Activated T-cell treated with anti-CD3 and anti-CD28 coated beads for 1 hour (primary cell): ENCODE measurements at places on chromosomes 12 and 14.

DNA sequence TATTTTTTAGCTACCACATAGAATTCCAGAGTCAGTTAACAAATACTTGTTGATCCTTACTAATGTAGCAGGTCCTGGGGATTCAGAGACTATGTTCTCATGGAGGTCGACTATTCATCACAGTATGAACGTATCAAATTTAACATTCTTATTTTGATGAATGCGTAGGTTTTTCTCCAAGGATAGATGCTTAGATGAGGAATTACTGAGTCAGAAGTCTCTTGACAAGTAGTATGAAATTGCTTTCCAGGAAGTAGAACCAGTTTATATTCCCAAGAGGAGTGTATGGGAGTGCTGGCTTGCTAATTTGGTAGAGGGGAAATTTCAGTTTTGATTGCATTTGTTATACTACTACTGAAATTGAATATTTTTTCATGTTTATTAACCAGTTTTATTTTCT lies 42.8 kb upstream of the CRADD start:
- no peak for DNase-seq

- DNase-seq, result no peak
These were observed 4.7 kb downstream of the ASPG start for GRCh38 chr14:104090071-104090748.

- DNase-seq, result no peak
These were observed 341.4 kb downstream of the ADAMTS20 start for GRCh38 chr12:43210485-43211192.

DNA sequence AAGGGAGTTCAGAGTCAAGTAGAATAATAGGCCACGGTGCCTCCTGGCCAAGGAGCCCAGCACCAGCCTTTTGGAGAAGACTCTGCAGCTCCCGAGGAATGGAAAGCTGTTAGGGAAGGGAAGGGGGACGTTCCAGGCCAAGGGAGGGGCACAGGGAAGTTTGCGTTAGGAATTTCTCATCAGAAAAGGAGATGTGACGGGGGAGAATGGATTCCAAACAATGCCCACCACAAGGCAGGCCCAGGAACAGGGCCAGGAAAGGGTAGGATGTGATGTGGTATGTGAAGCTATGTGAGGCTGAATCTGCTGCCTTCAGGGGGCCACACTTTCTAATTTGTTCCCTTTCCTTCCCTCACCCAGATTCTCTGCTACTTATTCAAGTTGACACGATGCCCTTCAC lies 46.0 kb downstream of the DGLUCY start:
- DNase-seq, result no peak

- DNase-seq, result no peak
These were observed 24.8 kb downstream of the PLEK2 start for GRCh38 chr14:67387195-67387594.
